ENCODE measurements at places on chromosomes 2 and 18.

- DNase-seq, result no peak
These were observed 40.2 kb downstream of the G6PC2 start for GRCh38 chr2:168941297-168941696.

GRCh38 chr2:240930096-240930630 lies 24.0 kb downstream of the CROCC2 start:
- no peak for DNase-seq

DNA sequence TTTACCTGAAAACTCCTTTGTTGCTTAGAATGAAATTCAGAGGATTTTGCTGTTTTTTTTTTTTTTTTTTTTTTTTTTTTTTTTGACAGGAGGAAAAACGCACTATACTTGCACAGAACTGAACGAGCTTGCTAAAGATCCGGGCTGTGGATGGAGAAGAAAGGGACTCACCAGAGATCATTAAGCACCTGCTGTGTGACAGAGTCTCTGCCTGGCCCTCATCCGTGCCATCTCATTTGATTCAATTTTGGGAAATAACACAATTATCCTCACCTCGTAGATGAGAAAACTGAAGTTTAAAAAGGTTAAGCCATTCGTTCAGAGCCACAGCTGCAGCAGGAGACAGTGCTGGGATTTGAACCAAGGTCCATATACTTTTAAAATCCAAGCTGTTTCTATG lies 775.4 kb upstream of the ID2 start:
- no peak for DNase-seq

GRCh38 chr2:45856391-45857274 lies 205.2 kb downstream of the PRKCE start:
- DNase-seq, result no peak

- no peak for DNase-seq
These were observed 299.1 kb upstream of the TNP1 start for GRCh38 chr2:217158928-217159327.

- DNase-seq, result no peak
These were observed 458.7 kb upstream of the GCFC2 start for GRCh38 chr2:76169276-76170008.

DNA sequence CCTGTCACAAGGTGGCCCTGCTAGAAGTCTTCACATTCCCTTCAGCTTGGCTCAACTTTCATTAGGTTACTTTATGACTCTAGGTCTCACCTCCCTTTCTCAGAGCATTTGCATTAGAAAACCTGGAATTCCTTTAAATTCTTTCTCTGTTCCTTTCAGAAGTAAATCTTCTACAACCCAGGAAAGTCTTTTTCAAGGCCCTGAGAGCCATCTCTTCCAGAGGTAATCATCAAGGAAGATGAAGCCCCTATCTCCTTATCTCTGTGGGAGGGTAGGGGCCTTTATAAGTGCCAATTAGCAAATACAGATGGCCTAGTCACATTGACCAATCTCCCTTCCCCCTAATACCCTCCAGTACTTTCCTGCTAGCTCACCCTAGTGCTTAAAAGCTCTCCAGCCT lies 848.0 kb upstream of the FAM98A start:
- DNase-seq, result no peak

- no peak for DNase-seq
These were observed 224.4 kb upstream of the TMEM200C start for GRCh38 chr18:6119761-6120160.

GRCh38 chr2:104969564-104969963 lies 68.3 kb upstream of the MRPS9 start:
- no peak for DNase-seq

DNA sequence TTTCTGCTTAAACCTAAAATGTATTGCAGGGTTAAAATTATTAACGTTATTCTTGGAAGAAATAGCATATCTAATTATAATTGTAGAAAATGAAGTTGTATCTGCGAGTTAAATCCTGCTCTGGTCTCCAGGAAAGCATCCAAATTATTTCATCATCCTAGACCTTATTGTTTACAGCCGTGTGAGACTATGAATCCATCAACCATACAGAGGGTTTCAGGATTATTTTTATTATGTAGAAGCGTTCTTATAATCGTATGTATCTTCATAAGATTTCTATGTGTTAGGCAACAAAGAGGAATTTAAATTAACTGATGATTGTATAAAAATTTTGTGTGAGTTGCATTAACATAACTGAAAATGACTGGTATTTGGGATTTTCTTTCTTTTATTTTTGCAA lies 14.5 kb upstream of the DSC3 start:
- no peak for DNase-seq

DNA sequence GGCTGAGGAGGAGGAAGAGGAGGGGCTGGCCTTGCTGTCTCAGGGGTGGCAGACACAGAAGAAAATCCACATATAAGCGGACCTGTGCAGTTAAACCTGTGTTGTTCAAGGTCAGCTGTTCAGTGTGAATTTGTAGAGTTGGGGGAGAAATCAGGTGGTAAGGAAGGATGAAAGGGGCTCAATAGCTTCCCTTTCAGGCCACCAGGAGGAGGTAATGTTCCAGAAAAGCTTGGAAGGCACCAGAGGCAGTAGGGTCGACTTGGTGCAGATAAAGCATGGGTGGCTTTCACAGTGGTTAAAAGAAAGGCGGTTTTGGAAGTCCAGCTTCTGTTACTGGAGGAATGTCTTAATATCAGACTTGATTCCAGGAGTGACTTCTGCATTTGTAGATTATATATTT lies 167.4 kb downstream of the THSD7B start:
- DNase-seq, result no peak

DNA sequence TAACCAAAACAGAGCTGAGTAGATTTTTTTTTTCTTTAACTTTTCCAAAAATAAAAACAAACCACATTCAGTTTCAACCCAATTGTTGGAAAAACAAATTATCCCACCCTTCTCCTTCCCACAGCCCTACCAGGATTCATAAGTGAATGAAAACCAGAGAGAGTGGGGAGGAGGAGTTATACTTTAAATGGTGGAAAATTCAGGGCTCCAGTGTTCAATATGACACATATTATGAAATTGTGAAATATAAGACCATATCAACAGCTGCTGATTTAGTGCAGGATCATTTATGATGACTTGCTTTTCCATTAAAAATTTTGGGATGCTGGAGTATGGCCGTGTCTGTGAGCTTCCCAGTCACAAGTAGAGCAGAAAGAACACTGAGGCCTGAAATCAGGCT lies 26.7 kb downstream of the COLEC12 start:
- no peak for DNase-seq

DNA sequence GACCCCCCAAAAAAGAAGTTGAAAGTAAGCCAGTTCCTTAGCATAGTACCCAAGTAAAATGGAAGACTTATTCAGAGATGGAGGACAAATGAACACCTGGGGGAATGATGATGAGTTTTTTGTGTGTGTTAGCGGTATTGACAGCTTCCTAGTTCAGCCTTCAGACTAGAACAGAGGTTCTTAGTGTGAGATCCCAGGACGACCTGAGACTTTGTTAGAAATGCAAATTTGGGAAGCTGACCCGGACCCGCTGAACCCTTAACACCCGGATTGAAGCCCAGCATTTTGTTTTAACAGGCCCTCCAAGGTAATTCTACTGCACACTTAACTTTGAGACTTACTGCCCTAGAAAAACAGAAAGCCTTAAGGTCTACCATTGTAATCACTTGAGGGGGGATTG lies 20.3 kb downstream of the SPOPL start:
- no peak for DNase-seq

GRCh38 chr2:201357221-201357620 lies at the start of gene FLACC1:
Gene FLACC1, minus strand, starts transcription at chr2:201357345. Its CDS starts 5,941 bp downstream, at chr2:201351404.
- DNase-seq, result no peak

- DNase-seq, result no peak
These were observed 6.0 kb upstream of the UGT1A5 start for GRCh38 chr2:233706720-233707119.

- DNase-seq, result no peak
These were observed 10.9 kb upstream of the EML6 start for GRCh38 chr2:54712516-54712915.

DNA sequence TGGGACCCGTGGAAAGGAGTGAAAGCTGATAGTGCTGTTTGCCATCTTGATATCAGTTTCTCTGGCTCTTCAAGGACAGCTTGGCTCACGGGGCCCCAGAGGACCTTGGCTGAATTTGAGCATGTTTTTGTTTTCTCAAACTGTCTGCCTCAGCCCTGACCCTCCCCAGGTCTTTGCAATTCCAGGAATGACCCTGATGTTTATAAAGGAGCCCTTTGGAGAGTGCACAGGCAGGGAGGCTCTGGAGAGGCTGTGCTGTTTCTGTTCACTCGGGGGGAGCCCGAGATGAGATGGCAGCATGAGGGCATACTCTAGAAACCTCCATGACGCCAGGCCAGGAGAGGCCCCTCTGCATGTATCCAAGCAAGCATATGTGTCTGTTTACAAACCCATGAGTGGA lies 16.4 kb downstream of the IGFBP2 start:
- DNase-seq, result no peak

GRCh38 chr18:58637197-58637596 lies 8.3 kb upstream of the ALPK2 start:
- no peak for DNase-seq

GRCh38 chr2:39523308-39524044 lies 86.4 kb upstream of the MAP4K3 start:
- no peak for DNase-seq

DNA sequence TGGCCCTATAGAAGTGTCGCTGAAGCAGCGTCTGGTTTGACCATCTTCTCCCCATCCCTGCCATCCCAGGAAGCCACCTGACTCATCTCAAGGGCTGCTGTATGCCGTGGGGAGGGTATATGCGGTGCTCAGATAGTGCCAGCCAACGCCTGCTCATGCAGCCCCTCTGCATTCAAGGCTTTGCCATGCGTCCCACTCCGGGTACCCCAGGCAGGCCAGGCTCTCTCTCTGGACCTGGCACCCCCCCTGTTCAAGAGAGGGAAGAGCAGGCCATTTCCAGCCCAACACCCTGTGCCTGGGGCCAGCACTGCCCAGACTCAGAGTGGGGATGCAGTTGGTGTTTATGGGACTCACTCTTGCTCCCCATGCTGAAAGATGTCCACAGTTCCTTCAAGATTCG lies 130.0 kb downstream of the GLI2 start:
- no peak for DNase-seq

DNA sequence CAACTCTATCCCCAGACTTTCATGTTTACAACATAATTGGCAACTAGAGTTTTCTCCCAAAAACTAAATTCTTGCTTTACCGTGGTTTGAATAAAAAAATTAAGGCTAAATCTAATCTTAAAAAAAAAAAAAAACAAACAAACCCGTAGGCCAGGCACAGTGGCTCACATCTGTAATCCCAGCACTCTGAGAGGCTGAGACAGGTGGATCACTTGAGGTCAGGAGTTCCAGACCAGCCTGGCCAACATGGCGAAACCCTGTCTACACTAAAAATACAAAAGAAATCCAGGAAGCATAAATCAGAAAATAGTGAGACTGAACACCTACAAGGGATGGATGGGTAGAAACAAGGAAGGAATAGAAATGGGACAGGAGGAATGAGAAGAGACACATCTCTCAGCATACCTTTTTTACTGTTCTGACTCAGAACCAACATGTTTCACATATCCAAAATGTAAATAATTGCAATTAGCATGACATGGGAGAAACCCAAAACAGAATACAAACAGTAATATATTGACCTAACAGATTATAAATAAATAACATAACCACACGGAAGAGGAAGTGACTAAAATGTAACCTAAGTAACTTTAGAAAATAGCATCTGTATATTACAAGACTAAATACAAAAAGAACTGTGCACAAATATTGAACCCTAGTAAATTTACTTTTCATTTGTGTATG lies 17.5 kb downstream of the MGAT4A start:
- DNase-seq, result no peak

DNA sequence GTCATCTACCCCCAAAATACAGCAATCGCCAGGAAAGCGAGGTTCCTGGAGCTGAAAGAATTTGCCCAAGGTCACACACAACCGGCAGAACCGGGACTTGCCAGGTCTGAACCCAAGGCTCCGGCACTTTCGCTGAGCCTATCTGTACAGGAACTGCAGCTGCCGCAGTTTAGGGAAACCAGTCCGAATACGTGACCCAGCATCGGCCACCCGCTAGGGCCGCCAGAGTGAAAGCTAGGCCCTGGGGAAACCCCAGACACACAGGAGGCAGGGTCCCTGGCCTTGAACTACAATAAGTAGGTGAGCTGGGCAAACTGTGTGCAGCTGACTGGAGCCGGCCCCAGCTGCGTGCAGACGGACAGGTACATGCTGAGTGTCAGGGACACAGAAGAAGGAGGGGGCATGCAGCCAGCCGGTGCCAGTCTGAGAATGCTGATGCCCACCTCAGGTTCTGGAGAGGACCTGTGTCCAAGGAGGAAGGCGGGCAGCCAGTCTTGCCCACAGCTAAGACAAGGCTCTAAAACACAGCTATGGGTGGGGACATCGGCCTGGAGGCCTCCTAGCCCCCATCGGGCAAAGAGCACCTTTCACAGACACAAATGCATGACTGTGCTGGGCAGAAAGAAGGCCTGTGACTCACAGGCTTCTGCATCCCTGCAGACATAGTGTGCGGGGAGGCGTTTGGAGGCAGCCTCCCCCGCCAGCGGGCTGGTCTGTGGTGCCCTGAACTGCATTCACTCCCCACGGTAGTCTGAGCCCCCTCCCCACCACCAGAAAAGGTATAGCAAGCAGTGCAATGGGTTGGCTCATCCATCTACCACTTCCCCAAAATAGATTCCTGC lies 107.4 kb upstream of the ID2 start:
- DNase-seq, result no peak

DNA sequence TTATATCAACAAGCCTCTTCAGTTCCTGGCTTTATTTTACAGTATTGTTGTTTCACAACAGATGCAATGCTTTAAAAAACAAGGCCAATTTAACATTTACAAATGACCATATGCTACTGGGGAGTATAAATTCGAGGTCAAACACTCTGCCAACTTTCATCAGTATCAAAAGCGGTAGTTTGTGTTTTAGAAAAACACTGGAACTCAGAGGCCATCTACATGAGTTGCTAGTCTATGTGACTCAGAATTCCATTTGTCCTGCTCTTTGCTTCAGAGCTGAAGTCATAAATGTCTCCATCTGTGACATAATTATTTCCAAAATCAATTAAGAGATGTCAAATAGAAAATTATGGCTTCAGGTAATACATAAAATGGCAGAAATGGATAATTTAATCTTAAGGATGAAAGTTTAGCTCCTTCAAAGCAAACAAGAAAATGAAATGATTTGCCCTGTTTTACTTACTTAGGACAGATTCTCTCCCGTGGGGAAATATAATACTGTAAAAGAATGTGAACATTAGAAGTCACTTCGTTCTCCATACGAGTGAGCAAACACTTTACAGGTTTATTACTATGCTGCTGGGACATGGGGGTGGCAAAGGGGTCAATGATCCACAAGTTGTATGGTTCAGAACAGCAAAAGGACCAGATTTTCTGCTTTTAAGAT lies 3.7 kb downstream of the MEX3C start:
- no peak for DNase-seq
